EL (cell line): ENCODE measurements at places on chromosomes 6 and 20.

- no peak for DNase-seq
Observed at GRCh38 chr20:8648466-8648865, 420.4 kb upstream of the PLCB4 start.

- no peak for DNase-seq
Observed at GRCh38 chr6:33800248-33800969, 3.4 kb downstream of the MLN start.

DNA sequence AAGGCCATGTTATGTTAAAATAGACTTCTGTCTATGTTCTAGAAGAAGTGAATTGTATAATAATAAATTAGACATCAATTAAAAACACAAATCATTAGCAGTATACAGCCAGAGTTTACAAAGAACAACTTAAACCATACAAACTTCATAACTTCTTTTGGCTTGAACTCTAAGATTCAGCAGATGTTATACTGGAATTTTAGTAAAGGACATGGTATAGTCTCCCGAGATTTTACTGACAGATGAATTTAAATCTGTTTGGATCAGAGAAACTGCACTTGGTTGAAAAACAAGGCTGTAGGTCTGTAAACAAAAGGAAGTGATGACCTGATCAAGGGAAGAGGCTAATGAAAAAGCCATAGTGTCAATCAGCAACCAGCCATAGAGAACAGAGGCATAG is 132.6 kb upstream of the TBX18 start:
- no peak for DNase-seq

DNA sequence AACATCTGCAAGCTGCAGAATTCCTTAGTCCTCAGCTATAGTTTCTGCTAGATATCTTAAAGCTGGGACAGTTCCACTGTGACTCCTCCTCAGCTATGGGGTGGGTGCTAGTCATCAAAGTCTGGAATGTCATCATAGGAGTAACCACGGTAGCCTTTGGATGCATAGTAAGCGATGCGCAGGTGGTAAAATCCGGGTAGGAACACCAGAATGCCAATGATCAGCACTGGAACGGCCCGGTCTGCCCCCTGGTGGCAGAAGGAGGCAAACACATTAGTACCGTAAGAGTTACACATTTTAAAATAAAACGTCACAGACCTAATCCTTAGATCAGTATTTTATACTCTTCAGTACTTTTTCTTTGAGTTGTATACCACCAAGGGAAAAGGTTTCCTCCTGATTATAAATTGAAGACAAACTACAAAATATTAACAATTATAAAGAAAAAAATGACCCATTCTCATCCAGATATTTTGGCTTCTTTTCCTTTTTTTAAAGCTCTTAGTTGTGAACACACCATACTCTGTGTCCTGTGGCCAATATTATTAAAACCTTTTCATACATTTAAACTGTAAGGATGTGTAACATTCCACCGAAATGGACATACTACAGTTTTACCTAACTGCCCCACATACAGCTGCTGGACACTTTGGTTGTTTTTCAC is 18.9 kb downstream of the PCNA start:
- peak; percentile 68 for DNase-seq

DNA sequence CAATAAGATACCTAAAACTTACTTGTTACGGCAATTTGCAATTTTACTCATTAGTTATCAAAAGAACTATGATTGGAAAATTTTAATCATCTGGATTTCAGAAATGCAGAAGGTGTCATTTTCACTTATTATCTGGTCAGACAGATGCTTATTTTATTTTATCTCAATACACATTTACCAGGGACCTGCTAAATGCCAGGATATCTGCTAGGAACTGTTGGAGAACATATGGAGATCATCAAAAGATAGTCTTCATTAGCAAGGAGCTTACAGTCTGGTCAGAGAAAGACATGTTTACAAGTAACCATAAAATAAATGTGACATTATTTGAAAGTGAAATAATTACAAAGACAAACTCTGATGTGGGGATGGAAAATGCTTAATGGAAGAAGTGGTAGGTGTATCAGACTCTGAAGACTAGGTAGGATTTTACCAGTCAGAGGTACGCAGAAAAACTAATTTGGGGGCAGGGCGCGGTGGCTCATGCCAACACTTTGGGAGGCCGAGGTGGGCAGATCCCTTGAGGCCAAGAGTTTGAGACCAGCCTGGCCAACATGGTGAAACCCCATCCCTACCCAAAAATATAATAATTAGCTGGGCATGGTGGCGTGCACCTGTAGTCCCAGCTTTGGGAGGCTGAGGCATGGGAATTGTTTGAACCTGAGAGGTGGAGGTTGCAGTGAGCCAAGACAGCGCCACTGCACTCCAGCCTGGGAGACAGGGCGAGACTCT is 137.8 kb downstream of the MYB start:
- DNase-seq, result no peak

DNA sequence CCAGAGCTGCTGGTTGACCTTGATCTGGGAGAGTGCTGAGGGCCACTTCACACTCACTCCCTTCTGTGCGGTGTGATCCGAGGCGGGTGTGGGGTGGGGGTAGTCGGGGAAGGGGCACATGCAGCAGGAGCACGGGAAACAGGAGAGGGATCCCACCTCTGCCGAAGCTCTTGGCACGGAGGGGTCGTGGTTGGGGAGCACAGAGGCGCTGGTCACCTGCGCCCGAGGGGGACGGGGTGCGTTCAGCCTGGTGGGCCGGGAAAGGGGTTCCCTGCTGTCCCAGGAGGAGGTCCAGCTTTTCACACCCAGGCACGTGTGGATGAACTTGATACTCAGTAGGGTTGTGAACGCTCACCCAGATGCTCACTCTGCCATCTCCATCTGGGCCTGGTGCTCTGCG is 17.3 kb downstream of the SS18L1 start:
- DNase-seq, result no peak

DNA sequence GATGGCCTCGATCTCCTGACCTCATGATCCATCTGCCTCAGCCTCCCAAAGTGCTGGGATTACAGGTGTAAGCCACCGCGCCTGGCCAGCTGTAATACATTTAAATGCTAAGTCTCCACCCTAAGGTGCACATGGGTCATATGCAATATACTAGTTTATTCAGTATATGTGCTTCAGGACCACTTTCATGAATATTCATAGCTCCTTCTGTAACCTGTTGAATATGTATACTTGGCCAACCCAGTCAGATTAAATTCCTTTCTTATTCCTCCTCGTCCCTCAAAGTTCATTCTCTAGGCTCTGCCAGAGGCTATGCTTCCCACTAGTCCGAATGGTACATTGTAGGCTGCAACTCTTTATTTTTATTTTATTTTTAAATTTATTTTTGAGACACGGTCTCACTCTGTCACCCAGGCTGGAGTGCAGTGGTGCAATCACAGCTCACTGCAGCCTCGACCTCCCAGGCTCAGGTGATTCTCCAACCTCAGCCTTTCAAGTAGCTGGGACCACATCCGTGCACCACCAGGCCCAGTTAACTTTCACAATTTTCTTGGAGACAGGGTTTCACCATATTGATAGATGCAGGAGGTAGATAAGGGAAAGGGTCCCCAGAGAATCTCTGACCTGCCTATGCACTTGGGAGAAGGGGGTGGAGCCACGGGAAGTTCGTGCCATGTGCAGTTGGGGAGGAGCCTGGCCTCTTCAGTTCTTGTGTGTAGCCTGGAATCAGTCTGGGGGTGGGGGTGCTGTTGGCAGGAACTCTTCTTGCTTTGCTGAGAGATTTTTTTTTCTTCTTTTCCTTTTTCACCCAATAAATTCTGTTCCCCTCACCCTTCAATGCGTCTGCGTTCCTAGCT is 41.3 kb upstream of the DDR1 start:
- DNase-seq, result peak; percentile 42

GRCh38 chr6:155093430-155093829 is 98.3 kb downstream of the TIAM2 start:
- DNase-seq, result no peak
